ENCODE measurements at places on chromosomes 11 and 22. TPM values are rescaled to one million over a fixed set of nuclear protein-coding genes. Genes with fewer than 3 reads are reported as not detected.

Gene IRAG1
- total RNA-seq = not detected

Gene HBE1
- not detected for total RNA-seq

Gene SCGB1C1
- not detected for total RNA-seq

Gene PARVG
- total RNA-seq = 75.6 TPM

Gene ADM
- 2.3 TPM for total RNA-seq

Gene PLA2G3
- total RNA-seq = not detected

Gene POLD3
- 45.6 TPM for total RNA-seq

Gene SYT13
- not detected for total RNA-seq

Gene USH1C
- not detected for total RNA-seq
